Fibroblast of skin of left quadriceps (primary cell): ENCODE measurements at places on chromosomes 16 and 17.

DNA sequence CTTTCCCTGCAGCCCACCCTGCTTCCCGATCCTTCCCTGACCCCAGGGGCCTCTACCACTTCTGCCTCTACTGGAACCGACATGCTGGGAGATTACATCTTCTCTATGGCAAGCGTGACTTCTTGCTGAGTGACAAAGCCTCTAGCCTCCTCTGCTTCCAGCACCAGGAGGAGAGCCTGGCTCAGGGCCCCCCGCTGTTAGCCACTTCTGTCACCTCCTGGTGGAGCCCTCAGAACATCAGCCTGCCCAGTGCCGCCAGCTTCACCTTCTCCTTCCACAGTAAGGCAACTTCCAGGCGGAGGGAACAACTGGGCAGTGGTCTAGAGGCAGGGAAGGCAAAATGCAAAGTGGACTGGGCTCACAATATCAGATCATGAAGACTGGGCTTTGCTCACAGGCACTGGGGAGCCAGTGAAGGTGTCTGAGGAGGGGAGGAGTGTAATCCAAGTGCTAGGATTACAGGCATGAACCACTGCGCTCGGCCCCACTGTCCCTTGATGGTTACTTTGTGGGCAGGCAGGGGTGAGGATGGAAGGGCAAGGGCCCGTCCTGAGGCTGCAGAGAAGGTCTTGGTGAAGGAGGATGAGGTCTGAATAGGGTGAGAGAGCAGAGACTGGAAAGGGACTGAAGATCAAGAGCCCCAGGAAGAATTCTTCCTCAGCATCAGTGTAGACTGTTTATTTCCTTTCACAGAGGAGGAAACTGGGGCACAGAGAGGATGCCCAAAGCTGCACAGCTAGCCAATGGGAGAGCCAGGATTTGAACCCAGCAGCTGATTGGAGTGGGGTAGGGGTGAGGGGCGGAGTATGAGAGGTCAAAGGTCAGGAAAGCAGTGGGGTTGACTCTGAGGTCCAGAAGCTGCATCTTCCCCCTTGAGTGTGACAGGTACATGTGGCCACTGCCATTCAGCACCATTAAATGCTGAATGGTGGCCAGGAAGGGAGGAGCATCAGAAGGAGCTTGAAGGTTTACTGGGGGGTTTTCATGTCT, 16.5 kb upstream of the ADGRG3 start:
- DNase-seq: no peak

- no peak for DNase-seq
Observed at GRCh38 chr17:17120701-17121100, 78.4 kb downstream of the MPRIP start.

GRCh38 chr17:79810130-79811010, 13.5 kb upstream of the CBX8 start:
- peak; percentile 31 for DNase-seq

DNA sequence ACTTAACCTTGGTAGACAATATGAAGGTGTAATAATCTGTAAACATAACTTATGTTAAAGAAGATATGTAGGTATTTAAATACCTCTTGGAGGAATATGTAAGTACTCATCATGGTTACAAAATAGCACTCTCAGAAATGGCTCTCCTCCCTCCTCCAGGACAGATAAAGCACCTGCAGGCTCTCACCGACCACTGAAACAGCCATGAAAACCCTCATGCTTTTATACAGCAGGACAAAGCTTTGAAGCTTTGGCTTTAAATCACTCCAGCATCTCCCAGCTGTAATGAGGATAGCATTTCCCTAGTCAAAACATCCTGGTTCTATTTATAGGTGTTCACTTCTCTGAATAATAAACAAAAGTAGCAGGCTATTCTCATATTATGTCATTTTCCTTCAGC, 69.1 kb upstream of the PMFBP1 start:
- no peak for DNase-seq

- no peak for DNase-seq
Observed at GRCh38 chr17:69606142-69606800, 191.8 kb downstream of the MAP2K6 start.

DNA sequence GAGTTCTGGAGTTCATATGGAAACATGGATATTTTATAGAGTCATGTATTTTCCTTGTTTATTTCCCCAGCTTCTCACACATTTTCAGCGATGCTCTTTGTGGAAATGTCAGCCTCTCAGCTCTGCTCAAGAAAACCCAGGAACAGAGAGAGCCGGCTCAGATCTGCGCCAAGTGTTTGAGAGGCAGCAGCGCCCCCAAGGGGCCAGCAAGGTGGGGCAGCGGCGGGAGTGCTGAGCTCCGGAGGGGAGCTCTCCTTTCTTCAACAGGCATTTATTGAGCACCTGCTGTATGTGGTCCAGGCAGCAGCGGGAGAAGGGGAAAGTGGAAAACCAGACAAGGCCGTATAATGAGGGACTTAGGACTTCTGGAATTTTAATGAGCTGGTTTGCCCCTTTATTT, 421.1 kb upstream of the C16orf82 start:
- no peak for DNase-seq

DNA sequence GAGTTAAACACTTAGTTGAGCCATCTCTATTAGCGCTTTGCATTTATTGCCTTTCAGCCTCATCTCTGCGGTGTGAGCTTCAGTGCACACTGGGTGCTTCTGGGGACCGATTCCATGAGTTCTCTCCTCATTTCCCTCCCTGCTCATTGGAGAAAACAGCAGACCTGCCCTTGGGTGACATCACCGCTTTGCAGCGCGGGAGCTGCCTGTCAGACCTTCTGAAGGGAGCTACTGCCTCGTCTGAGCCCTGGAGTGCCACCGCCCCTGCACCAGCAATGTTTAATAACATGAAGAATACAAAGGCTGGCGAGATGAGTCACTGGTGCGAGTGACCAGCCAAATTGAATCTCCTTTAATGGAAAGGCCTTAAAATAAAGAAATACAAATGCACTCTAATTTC, 30.2 kb upstream of the CPPED1 start:
- DNase-seq: no peak

DNA sequence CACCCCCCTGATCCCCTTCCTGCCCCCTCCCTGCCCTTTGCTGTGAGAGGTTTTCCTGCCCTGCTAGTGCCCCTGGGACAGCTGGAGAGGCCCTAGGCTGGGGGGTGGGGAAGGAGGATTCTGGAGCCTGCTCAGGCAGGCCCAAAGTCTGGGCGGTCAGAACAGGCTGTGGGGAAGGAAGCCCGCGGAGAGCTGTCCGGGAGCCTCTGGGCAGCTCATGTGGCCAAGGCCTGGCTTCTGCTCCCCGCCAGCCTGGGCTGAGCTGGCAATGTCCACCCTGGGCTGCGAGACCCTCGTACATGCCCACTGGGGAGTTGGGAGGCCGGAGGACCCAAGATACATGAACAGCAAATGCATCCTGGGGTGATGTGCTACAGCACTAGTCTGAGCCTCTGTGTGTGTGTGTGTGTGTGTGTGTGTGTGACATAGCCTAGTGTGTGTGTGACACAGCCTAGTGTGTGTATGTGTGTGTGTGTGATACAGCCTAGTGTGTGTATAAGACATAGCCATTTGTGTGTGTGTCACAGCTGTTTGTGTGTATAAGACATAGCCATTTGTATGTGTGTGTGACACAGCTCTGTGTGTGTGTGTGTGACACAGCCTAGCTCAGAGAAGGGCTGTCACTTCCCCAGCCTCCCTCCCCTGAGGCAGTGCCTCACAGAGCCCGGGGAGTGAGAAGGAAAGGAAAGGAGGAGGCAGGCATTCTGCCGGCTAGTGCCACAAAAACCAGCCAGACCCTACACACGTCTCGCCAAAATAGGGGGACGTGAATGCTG, 201.4 kb upstream of the CIBAR2 start:
- no peak for DNase-seq

DNA sequence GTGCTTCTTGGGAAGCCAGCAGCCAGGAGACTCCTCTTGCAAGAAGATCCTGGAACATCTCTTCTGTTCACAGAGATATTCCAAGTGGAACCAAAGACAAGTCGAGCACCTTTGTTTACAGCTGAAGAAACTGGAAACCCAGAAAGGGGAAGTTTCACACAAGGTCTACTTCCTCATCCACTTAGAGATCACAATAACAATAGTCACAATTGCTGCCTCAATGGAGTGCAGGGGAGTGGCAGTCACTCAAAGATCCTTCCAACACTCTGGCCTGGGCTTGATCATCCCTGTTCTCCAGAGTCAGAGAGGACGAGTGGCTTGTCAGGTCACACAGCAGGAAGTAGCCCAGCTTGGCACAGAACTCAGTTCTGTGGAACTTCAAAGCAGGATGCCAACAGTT, 46.9 kb upstream of the SIAH1 start:
- no peak for DNase-seq

- DNase-seq: no peak
Observed at GRCh38 chr16:70801611-70802010, 653 bp upstream of the VAC14 start.

DNA sequence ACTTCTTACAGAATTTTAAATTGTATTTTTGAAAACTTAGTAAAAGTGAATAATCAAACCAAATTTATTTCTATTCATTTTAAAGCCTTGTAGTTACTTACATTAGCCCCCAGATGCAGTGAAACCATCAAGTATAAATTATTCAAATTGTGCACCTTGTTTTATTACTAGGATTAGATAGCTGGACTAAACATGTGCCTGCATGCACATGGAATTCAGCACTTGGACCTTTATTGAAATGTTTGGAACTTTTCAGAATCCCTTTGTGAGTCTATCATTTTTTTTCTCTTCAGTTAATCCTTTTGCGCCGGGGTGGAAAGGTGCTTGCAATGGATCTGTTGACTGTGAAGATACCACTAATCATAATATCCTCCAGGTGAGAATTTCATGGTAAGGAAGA, 4.7 kb downstream of the ZPBP2 start:
- DNase-seq: no peak

DNA sequence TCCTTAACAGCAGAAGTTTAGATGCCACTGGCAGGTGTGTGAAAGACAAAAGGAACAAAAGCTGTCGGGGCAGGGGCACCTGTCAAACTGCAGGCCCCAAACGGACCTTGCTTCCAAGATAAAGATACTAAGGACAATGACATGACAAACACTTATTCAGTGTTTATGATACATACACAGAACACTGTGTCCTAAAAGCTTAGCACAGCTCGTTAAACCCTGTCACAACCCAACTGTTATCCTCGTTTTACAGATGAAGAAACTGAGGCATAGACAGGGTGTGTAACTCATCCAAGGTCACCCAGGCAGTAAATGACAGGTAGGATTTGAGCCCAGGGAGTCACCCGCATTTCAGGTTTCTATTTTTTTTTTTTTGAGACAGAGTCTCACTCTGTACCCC, 9.6 kb downstream of the SDK2 start:
- DNase-seq: no peak

DNA sequence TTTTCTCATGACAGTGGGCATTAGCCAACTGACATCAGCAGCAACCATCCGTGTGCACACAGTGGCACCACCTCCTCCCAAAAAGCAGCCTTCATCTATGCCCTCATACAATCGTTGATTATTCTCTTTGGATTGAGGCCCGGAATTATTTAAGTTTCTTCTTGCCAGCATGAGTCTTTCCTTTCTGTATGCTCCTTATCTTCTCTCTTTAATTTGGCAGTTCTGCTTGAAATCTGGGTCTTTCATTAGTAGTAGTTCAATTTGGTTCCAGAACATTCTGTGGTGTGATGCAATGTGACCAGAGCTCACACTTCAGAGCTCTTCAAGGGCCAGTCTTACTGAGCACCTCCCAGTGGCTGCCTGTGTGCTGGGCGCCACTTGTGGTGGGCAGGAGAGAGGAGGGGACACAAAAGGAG, 52.2 kb upstream of the STH start:
- no peak for DNase-seq

- no peak for DNase-seq
Observed at GRCh38 chr16:69522732-69523404, 42.9 kb upstream of the NFAT5 start.

GRCh38 chr17:62085511-62086408, 20.7 kb upstream of the MED13 start:
- DNase-seq: no peak

DNA sequence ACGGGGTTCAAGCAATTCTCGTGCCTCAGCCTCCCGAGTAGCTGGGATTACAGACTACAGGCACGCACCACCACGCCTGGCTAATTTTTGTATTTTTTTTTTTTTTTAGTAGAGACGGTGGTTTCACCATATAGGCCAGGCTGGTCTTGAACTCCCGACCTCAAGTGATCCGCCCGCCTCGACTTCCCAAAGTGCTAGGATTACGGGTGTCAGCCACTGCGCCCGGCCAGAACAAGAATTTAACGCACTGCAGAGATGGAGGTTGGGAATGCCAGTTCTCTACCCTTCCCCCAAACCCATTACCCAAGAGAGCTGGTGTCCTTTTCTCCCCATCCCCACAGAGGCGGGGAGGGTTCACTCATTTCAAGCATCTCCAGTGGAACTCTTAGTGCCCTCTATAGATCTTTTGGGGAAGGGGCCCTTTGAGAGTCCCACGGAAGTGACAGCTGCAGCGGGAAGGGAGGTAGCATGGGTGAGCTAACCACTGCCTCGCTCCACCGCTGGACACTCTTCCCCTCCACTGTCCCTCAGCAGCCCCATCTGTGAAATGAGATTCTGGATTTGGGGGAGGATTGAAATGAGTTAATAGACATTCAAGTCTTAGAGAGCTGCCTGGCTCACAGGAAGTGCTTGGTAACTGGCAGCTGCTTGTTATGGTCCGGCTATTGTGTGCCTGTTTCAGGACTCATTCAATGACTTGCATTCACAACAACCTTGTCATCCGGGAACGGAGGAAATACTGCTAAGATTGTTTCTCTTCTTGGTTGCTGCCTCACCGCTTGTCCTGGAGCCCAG, 3.5 kb upstream of the UBALD2 start:
- no peak for DNase-seq

DNA sequence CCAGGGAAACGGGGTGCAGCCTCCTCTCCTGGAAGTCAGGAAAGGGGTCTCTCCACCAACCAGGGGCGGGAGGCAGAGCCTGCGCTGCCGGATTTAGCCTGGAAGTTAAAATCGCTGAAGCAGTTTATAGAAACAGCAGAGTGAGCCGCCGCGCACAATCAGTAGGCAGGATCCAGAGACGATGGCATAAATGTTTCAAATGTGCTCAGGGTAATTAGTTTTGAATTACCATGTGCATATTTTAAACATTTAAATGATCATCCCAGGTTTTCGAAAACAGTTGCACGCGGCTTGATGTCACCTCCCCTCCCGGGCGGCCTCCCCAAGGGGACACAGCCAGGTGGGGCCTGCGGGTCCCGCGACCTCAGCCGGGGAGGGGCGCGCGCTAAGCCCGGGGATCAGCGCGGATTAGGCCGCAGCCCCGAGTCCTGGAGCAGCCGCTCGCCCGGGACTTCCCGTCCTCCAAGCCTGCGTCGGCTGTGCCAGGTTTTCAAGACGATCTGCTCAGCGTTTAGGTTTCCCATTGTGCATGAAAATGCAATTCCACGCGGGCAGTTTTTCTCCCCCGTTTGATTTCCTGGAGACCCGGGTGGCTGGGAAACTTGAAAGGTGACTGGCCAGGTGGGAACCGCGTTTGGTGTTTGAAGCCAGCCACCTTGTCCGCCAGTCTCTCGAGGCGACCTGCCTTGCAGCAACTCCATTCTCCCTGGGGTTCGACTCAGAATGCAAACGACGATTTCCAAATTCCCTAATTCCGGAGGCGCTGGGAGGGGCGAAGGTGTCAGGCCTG, 78.3 kb downstream of the RPA1 start:
- DNase-seq: peak; percentile 4
